ENCODE measurements at places on chromosomes 12 and 14. TPM values are rescaled to one million over a fixed set of nuclear protein-coding genes. Genes with fewer than 3 reads are reported as not detected.

The DYNLL1 gene
- polyA plus RNA-seq = 451 TPM

GRCh38 chr12:94033784-94034183, 114.6 kb upstream of the PLXNC1 start:
- DNase-seq = no peak

DNA sequence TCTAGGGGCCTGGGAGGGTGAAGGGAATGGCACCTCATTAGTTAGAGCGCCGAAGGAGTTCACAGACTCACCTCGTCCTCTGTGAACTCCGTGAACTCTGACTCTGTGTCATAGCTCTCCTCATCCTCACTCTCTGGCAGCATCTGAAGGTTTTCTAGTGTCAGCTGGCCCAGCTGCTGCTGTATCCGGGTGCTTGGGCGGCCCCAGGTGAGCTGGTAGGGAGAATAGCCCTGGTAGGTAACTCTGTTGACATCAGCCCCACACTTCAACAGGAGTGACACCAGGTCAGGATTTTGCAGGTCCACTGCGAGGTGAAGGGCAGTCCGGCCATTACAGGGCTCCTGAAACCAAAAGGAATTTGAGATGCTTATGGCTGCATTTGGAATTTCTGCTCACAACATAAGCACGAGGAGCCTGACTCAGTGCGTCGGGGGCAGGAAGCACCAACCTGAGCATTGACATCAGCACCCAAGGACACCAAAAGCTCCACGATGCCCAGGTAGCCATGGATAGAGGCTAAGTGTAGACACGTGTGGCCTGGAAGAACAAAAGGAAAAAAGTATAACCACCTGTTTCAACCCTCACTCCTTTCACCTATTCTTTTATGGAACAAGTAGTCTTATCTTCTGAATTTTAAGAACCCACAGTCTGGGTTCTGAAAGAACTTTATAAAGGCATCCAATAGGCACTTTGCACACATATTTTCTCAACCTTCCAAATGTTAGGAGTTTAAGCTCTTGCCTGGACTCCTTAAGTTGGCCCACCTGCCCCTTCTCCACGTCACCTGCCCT, 2.0 kb downstream of the NFKBIA start:
- DNase-seq = no peak

GRCh38 chr12:94812345-94812744, 162.0 kb upstream of the TMCC3 start:
- no peak for DNase-seq

The TAS2R42 gene
- polyA plus RNA-seq = not detected

DNA sequence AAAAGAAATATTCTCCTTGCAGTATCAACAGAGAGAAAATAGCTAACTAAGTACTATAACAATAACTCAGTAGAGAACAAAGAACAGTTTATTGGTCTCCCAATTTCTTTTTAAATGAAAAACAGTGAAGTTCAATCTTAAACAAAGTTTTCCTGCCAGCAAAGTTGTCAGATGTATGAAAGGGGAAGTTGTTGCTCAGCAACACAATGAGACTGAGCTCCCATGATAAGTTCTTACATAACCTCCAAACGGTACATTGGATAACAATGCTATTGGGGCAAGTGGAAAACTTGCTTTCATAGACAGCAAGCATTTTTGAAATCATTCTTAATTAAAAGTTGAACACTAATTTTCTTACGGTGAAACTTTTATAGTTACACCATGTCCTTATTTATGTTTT, 94.9 kb downstream of the ALG10B start:
- DNase-seq = no peak

DNA sequence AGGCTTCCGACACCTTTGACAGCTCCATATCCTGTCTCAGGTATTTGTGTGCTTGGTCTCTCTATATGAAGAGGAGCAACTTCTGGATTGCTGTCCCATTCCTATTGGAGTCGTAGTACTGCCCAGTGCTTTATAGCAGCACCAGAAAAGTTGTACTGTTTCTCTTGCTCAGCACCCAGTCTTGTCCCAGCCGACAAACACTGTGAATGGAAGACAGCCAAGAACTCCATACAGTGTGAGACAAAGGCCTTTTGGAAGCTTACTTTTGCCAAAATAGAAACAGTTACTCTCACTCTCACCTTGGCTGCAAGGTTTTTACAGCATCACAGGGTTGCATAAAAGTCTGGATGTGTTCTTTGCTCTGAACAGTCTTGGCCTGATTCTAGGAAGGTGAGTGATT, 105.3 kb downstream of the TGFB3 start:
- no peak for DNase-seq

DNA sequence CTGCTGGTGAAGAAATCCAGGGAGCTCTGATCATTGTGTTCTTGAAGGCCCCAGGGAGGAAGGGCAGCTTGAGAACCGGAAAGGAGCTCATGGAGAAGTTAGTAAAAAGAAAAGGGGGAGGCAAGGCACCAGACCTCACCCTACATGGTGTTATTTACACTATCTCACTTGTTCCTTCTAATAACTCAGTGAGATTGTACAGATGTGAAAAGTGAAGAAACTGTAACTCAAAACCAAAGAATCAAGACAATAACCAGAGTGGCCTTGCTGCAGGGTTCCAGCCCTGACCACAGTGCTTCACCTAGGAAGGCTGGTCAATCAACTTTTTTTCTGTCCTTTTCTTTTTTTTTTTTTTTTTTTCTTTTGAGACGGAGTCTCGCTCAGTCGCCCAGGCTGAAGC, 353.6 kb downstream of the TMTC2 start:
- DNase-seq = no peak

- no peak for DNase-seq
These were observed 168.0 kb upstream of the RTL1 start for GRCh38 chr14:101071493-101071906.

The PXN gene
- 77.1 TPM for polyA plus RNA-seq

GRCh38 chr14:91218014-91218413, 26.5 kb downstream of the GPR68 start:
- DNase-seq = no peak

The RNF212B gene
- polyA plus RNA-seq = 2.3 TPM

- no peak for DNase-seq
These were observed 38.1 kb upstream of the GARIN2 start for GRCh38 chr14:67151082-67151666.

The RASSF8 gene
- 60.1 TPM for polyA plus RNA-seq

The TEAD4 gene
- 22.3 TPM for polyA plus RNA-seq

DNA sequence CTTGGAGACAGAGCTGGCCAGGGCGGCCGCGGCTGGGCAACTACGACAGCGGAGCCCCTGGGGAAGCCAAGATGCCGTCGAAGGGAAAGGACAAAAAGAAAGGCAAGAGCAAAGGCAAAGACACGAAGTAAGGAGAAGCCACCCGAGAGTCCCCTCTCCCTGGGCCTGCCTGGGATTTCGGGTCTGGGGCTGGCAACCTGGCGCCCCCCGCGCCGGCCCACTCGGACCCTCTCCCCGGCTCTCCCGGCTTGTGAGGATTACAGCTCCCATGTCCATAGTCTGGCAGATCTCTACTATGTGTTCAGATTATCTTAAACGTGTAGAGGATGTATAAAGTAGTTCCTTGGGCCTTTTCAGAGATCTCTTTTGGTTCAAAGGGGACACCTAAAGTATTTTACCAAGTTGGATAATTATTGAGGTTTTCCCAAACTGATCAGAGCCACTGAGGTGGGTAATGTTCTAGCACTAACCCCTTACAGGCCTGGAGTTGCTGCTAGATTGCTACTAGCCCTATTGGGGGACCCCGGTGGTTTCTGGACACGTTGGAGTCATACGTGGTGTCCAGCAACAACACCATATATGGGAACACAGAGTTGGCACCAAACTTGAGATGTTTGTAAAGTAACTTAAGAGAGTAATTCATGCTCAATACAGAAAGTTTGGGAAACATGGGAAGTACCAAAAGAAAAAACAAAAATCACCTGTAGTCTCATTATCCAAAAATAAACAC, 424 bp downstream of the BBOF1 start:
- DNase-seq = no peak

The SLC38A1 gene
- 62.2 TPM for polyA plus RNA-seq

GRCh38 chr12:42588524-42589464, 752 bp downstream of the PRICKLE1 start:
- DNase-seq = peak; percentile 42

The TMEM30B gene
- polyA plus RNA-seq = 10.0 TPM

DNA sequence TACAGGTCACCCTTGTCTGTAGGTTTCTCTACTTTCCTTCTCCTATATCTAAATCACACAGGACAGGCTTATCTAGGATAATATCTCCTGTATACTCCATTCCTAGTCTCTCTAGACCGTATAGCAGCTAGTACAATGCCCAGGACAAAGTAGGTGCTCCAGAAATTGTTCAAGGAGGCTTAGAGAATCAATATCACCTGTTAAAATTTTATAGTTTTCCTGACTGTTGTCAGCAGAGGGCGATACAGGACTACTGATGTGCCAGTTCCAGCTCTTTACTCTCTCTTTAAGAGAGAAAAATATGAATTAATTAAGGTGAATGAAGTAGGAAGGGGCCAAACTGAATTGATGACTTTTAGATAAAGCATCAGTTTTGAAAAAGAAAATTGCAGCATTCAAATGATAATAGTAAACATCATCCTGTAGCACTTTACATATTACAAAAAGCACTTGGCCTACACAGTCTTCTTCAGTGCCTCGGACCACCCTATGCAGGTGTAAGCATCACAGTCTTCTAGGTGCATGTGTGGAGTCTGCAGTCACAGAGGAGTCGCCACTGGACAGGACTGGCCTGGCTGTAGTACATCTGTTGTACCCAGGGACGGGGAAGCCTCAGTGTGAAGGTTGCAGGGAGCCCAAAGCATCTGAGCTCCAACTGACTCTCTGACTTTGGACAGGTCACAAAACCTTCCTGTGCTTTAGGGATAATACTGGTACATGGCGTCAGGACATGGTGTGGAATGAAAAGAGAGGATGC, 61.9 kb upstream of the MAX start:
- peak; percentile 28 for DNase-seq

GRCh38 chr14:102085488-102085887, 1.4 kb downstream of the HSP90AA1 start:
- no peak for DNase-seq

The KIF5A gene
- polyA plus RNA-seq = 0.41 TPM

- DNase-seq = no peak
These were observed 85.5 kb upstream of the EGLN3 start for GRCh38 chr14:34036319-34036766.

GRCh38 chr12:46963977-46964971, 115.1 kb upstream of the PCED1B start:
- no peak for DNase-seq

The P2RX7 gene
- polyA plus RNA-seq = 0.54 TPM

The WNT1 gene
- polyA plus RNA-seq = not detected

The CHURC1 gene
- 51.0 TPM for polyA plus RNA-seq

DNA sequence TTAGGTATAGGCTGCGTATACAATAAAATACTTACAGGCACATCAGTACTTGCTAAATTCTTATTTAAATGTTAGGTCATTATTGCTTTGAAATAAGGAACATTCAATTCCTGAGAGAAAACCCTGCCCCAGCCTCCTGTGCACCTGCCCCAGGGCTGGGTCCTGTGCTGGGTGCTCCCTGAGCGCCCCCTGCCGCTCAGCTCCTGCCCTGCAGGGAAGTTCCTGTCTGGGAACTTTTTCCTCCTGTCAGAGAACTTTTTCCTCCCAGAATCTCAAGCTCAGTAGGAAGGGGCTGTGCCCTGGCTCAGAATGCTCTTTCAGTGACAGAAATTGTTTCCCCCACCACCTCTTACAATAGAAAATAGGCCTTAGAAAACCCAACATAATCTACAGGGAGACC, 751.1 kb downstream of the TMEM121 start:
- no peak for DNase-seq

- DNase-seq = no peak
These were observed 8.0 kb upstream of the HIP1R start for GRCh38 chr12:122827258-122827657.

Data from renal pelvis (tissue), 12 donors.